ENCODE measurements at places on chromosomes 2 and 18.

DNA sequence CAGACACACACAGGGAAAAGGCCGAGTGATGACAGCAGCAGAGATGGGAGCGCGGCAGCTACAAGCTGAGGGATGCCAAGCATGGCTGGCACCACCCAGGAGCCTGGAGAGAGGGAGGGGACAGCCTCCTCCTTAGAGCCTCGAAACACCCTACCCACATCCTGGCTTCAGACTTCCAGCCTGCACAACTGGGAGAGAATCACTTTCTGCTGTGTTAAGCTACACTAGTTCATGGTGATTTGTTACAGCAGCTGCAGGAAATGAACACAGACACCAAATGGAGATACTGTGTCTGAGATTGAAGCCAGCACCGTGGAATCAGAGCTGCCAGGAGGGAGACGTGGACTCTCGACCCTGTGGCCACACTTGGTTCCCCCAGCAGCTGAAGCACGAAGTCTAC lies 27.5 kb upstream of the FOSL2 start:
- DNase-seq, result no peak

GRCh38 chr2:64823794-64824193 lies 165.4 kb upstream of the SLC1A4 start:
- no peak for DNase-seq

- DNase-seq, result no peak
Observed at GRCh38 chr2:118857677-118858484, 10.4 kb upstream of the EN1 start.

- no peak for DNase-seq
Observed at GRCh38 chr2:167942366-167943081, 304.9 kb downstream of the STK39 start.

- DNase-seq, result no peak
Observed at GRCh38 chr18:28147674-28148171, 29.2 kb downstream of the CDH2 start.

DNA sequence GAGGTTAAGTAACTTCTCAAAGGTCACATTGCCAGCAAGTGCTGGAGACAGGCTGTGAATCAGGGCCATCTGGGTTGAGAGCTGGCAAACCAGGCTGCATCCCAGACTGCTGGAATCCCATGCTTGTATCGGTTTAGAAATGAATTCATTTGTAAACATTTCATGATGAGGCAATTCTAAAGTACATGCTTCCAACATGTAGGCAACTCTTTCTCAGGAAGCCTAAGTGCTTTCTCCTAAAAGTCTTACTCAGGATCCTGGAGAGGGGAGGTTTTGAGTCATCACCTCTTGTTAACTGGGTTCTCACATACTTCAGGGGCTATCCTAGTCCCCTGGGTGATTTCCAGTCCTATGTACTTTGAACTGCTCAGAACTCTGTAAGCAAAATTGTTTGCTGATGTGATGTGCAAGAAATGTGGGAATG lies 416.5 kb downstream of the MEIS1 start:
- no peak for DNase-seq

GRCh38 chr2:143262389-143262788 lies 133.2 kb downstream of the ARHGAP15 start:
- no peak for DNase-seq

- no peak for DNase-seq
Observed at GRCh38 chr2:174761837-174762236, 2.4 kb downstream of the CHRNA1 start.

- no peak for DNase-seq
Observed at GRCh38 chr18:66990909-66991308, 387.0 kb upstream of the CDH19 start.

DNA sequence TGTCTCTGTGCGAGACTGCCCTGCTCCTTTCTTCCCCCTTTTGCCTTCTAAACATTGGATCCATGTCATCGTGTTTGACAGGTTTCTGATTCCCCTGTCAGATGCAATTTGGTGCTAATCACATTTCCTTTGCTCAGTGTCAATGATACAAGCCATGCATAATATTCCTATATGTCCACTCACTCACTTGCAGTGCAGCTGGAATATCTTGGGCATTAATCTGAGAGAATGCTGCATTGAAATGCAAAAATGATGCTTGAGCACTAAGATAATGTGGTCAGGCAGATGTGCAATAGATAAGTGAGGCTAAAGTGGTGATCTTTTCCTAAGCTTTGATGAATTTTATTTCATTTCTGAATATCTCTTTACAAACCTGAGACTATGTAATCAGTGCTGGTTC lies 375.5 kb downstream of the PARD3B start:
- no peak for DNase-seq

DNA sequence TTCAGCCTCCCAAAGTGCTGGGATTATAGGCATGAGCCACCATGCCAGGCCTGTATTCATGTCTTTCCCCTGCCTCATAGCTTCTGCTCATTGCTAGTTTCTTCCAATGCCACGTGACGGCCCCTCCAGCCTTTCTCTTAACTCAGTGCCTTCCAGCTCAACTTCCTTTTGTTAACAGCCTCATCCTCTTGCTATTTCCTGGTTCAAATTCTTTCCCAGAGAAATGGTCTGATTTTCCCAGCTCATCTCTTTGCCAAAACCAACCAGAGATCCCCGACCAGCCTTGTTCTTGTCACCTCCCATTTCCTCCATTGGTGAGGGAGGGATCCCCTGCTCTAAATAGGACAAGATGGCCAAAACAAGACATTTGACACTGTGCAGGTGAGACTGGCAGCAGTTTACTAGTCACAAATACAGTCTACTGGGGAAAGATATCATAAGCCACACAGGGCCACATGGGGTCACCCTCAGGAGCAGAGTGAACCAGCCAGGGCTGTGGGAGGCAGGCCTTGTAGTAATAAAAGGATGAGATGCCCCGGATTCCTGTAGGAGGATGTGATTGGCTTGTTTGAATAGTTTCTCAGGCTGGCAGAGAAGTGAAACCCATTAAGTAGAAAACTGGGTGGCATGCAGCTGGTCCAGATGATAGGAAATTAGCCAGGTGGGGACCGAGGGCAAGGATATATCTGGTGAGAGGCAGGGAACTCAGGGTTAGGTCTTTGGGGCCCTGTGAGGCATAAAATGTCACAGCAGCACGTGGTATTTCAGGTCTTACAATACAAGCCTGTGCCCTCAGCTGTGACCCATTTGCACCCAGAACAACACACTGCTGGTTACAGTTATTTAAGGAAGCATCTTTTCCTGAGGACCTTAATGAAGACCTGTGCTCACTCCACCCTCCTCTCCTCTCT lies 6.4 kb downstream of the CD207 start:
- no peak for DNase-seq

- no peak for DNase-seq
Observed at GRCh38 chr2:15880226-15881119, 59.9 kb upstream of the MYCN start.

- DNase-seq, result no peak
Observed at GRCh38 chr2:187617905-187618304, 63.7 kb upstream of the TFPI start.

DNA sequence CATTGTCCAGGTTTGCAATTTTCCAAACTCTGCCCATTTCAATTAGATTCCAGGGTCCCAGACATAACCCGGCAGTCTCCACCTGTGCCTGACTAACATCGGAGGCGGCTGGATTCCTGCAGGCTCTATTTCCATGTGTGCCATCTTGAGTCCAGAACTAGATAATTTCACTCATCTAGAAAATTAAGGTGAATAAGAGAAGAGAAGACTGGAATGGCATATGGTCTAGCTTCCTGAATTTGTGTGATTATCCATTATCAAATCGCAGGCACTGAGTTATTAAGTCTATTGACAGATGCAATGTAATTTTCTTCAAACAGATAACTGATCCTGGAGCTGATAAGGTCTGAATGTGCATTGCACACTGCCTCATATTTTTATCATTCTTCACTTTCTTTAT lies 305.2 kb downstream of the ETAA1 start:
- DNase-seq, result no peak

DNA sequence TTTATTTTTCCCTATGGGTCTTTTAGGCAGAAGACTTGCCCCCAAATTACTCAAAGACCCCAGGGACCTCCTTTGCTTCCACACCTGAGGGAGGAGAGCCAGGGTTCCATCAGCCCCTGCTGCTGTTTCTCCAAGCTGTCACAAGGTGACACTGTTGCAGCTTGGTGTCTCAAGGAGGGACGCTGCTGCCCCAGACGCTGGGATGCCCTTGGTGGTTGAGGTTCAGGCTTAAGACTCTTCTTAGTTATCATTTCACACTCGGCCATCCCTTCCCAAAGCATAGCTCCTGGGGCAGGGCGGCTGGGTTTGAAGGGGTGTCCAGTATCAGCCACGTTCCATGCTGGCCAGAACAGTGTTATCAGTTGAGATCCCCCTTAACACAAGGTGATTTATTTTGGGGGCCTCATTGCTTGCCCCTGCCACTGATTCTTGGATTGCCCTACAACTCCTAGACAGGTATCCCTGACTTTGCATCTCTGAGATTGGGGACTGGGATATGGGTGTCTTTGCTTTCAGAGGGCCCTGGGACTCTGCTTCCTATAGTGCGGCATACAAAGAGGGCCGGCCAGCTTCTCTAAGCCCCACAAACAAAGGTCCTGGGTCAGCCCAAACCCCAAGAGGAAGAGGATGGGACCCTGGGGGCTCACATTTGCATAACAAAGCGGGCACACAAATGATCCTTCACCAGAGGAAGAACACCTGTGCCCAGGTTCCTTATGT lies 22.7 kb downstream of the GPR55 start:
- peak; percentile 22 for DNase-seq

GRCh38 chr2:237556773-237557632 lies 9.4 kb upstream of the PRLH start:
- no peak for DNase-seq

DNA sequence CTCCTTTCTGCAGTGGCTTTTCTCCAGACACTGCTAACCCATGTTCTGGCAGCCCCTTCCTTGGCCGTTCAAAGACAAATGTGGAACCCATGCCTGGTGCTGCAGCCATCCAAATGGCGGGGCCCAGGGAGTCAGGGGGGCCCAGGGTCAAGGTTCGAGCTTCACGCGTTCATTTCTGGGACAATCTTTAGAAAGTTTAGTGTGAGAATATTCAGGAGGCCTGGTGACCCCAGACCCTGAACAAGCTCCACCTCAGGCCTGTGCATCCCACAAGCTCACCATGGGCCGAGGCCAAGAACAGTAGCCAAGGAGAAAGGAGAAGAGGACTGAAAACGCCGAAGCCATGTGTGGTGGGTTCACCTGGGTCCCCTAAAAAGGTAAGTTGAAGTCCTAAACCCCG lies 54.4 kb downstream of the ANKMY1 start:
- no peak for DNase-seq

- no peak for DNase-seq
Observed at GRCh38 chr2:74191596-74192380, 6.6 kb upstream of the MTHFD2 start.

GRCh38 chr2:222722327-222722946 lies 51.0 kb downstream of the MOGAT1 start:
- DNase-seq, result no peak

DNA sequence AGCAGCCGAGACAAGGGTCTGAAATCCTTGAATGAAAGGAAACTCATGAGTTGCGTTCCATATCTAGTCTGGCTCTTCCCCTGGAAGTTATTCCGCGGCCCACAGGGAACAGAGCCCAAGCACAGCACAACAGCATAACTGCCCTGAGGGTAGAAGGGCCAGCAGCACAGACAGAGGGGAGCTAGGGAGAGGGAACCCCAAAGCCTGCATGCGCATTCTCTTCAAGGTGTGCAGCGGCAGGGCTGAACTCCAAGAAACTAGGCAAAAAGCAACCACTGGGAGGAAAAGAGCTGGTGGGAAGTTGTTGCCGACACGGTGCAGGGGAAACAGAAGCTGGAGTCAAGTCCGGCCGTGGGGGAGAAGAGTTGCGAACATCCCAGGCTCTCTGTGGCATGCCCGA lies 11.8 kb downstream of the GPR148 start:
- no peak for DNase-seq

- no peak for DNase-seq
Observed at GRCh38 chr18:45689396-45689795, 34.6 kb upstream of the SLC14A1 start.

- no peak for DNase-seq
Observed at GRCh38 chr18:58128381-58129374, 84.7 kb downstream of the NEDD4L start.

GRCh38 chr2:205780645-205781044 lies 98.3 kb downstream of the NRP2 start:
- DNase-seq, result no peak

- no peak for DNase-seq
Observed at GRCh38 chr2:64593035-64593655, 60.6 kb downstream of the SERTAD2 start.

GRCh38 chr2:21263622-21264021 lies 139.9 kb downstream of the TDRD15 start:
- no peak for DNase-seq

DNA sequence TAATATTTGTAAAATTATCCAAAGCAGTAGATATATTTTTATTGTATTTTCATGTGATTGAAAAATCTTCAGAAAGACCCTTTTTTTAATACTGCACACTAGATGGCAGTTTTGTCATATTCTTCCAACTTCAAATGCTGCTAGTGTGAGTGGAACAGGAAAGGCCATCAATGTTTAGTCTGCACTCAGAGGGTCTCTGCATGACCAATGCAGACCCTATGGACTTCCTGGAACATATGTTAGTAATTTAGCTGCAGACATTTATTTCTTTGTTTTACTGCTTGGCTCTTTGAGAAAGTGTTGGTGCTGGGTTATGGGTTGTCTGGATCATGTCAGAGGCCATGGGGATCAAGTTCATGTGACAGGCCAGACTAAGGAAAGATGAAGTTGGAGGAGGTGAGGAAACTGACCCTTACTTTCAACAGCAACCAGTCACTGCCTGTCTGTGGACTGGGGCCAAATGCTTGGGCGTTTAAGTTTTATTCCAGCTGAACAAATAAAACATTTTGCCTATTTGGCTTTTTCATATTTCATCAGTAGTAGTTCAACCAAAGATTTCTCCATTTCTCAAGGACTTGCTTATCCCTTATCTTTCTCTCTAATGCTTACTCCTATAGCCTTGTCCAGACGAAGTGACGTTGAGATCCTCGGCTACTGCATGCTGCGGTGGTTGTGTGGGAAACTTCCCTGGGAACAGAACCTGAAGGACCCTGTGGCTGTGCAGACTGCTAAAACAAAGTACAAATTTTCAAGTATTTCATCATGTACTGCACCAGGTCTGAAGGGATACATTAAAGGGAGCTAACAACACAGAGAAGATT lies 84.8 kb downstream of the VRK2 start:
- DNase-seq, result no peak

DNA sequence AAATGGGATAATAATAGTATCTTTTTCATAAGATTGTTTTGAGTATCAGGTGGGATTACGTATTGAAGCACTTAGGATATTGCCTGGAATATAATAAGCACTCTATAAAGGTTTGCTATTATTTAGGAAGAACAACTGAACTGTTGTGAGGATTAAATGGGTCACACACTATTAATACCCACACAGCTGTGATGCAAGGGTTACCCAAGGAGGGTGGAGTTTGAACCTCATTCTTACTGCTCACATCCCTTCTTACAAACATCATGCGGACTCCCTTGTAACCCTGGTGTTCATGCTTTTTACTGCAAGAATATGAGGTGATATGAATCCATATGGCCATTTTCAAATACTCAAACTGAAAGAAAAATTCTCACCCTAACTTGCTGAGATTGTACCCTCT lies 113.5 kb downstream of the KCTD1 start:
- no peak for DNase-seq

GRCh38 chr2:132690664-132691303 lies 20.8 kb upstream of the LYPD1 start:
- DNase-seq, result no peak

Measured in NCI-H1092 (cell line).